A549 treated with ZK216348 at 1 μM for 4 hours (cell line): ENCODE measurements at places on chromosomes 3 and 15. TPM values are rescaled to one million over a fixed set of nuclear protein-coding genes. Genes with fewer than 3 reads are reported as not detected.

OPA1 gene
- total RNA-seq: 24.5 to 47.5 TPM (median 28.1 TPM) in 5 replicates

STAC gene
- 2.3 to 3.0 TPM (median 2.7 TPM) in 5 replicates for total RNA-seq

PLCB2 gene
- 0.55 to 1.2 TPM (median 1.1 TPM) in 5 replicates for total RNA-seq

CADPS gene
- total RNA-seq: not detected in 5 replicates

LMLN gene
- total RNA-seq: 1.7 to 2.9 TPM (median 2.2 TPM) in 5 replicates

TLE3 gene
- total RNA-seq: 19.6 to 25.2 TPM (median 21.6 TPM) in 5 replicates

LRRC34 gene
- total RNA-seq: not detected in 5 replicates

MASP1 gene
- not detected in 5 replicates for total RNA-seq

BBS4 gene
- 14.0 to 23.0 TPM (median 17.4 TPM) in 5 replicates for total RNA-seq

GOLGA8S gene
- total RNA-seq: 0.12 to 0.25 TPM (median 0.18 TPM) in 5 replicates

RTP4 gene
- total RNA-seq: not detected in 5 replicates

ZNF660 gene
- not detected in 5 replicates for total RNA-seq

ZBTB20 gene
- 0.51 to 1.4 TPM (median 1.2 TPM) in 5 replicates for total RNA-seq

PAQR5 gene
- total RNA-seq: 65.5 to 118 TPM (median 110 TPM) in 5 replicates

SENP2 gene
- 16.2 to 25.3 TPM (median 19.1 TPM) in 5 replicates for total RNA-seq

VIPR1 gene
- total RNA-seq: 0.47 to 1.0 TPM (median 0.68 TPM) in 5 replicates

DPPA2 gene
- not detected in 5 replicates for total RNA-seq

DPH6 gene
- 12.7 to 15.4 TPM (median 12.9 TPM) in 5 replicates for total RNA-seq

TUBGCP5 gene
- 19.9 to 33.6 TPM (median 26.2 TPM) in 5 replicates for total RNA-seq

ADIPOQ gene
- total RNA-seq: not detected in 5 replicates

SHF gene
- total RNA-seq: 0.39 to 1.1 TPM (median 0.85 TPM) in 5 replicates

GORASP1 gene
- 24.0 to 39.8 TPM (median 32.8 TPM) in 5 replicates for total RNA-seq

MKRN3 gene
- 0.78 to 2.9 TPM (median 2.4 TPM) in 5 replicates for total RNA-seq

SAMD7 gene
- not detected in 5 replicates for total RNA-seq

WDR76 gene
- 10.1 to 16.2 TPM (median 12.6 TPM) in 5 replicates for total RNA-seq

CHRNA5 gene
- 24.3 to 36.9 TPM (median 32.6 TPM) in 5 replicates for total RNA-seq

CCDC174 gene
- total RNA-seq: 11.1 to 26.1 TPM (median 13.6 TPM) in 5 replicates

VPS18 gene
- 14.9 to 26.0 TPM (median 23.0 TPM) in 5 replicates for total RNA-seq

CYP8B1 gene
- total RNA-seq: not detected in 5 replicates

FETUB gene
- total RNA-seq: 0.14 to 0.34 TPM (median 0.28 TPM) in 3 of 5 replicates, not detected in the others

GPR149 gene
- not detected in 5 replicates for total RNA-seq

SH2D7 gene
- not detected in 5 replicates for total RNA-seq

TCTA gene
- total RNA-seq: 18.9 to 24.4 TPM (median 23.7 TPM) in 5 replicates

SLC22A13 gene
- total RNA-seq: 0.13 TPM in 1 of 5 replicates, not detected in the others

POTEB2 gene
- total RNA-seq: not detected in 5 replicates

PRTG gene
- total RNA-seq: 7.3 to 10.5 TPM (median 9.9 TPM) in 5 replicates

PLAAT1 gene
- total RNA-seq: 0.18 TPM in 1 of 5 replicates, not detected in the others

CPN2 gene
- not detected in 5 replicates for total RNA-seq

TGM5 gene
- total RNA-seq: not detected in 5 replicates

ZNF501 gene
- not detected in 5 replicates for total RNA-seq

TUBGCP4 gene
- 4.1 to 8.3 TPM (median 6.6 TPM) in 5 replicates for total RNA-seq

CELSR3 gene
- 2.5 to 5.7 TPM (median 5.1 TPM) in 5 replicates for total RNA-seq

FGF7 gene
- total RNA-seq: not detected in 5 replicates

ARPP19 gene
- 68.5 to 137 TPM (median 115 TPM) in 5 replicates for total RNA-seq

GOLGA6B gene
- 0.15 to 0.16 TPM in 2 of 5 replicates, not detected in the others for total RNA-seq

ZNF385D gene
- total RNA-seq: not detected in 5 replicates

LDHAL6B gene
- not detected in 5 replicates for total RNA-seq

SLC9C1 gene
- total RNA-seq: not detected in 5 replicates

GOLGA8G gene
- total RNA-seq: not detected in 5 replicates

CAMP gene
- not detected in 5 replicates for total RNA-seq

SMCO1 gene
- total RNA-seq: not detected in 5 replicates
